ENCODE measurements at places on chromosomes 2 and 18.

DNA sequence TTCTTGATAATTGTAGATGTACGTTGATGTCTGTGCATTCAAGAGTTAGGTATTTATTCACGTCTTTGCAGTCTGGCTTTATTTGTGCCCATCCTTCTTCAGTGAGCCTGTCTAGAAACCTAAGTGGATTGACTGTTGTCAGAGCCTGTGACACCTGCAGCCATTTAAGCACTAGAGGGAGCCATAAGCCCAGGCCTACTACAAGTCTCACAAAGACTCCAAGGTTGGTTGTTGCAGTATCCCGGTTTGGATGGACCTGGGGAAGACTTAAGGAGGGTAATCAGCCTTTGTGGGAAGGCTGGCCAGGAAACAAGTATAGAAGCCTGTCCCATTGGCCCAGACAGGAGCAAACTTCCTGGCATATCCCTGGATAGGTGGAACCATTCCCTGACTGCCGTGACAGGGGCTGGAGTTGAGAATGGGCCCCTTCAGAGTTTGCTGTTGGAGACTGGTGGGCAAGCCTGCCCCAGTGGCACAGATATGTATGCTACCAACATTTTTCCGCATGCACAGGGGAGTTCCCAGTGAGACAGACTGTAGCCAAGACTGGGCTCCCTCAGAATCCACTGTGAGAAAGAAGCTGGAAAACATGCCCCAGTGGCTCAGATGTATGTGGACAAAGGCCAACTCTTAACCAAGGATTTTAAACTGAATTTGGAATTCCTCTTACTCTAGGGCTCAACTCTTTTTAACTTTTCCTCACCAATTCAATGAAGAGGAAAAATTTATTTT lies 9.3 kb upstream of the LRRC30 start:
- peak; percentile 61 for DNase-seq

DNA sequence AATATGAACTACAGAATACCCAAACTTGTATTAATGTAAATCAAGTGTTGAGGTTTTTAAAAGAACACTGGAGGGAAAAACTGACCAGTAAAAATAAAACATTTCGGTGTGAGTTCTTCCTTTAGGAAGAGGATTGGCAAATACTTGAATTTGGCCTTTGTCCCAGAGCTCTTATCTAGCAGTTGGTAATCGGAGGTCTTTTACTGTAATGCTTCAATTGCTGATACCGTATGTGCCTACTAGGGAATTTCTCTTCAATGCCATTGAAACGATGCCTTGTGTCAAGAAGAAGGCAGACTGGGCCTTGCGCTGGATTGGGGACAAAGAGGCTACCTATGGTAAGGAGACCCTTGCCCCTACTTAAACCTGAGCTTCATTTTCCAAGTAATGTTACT lies 4.1 kb downstream of the RRM2 start:
- DNase-seq = no peak

GRCh38 chr2:132599556-132599955 lies 70.4 kb downstream of the LYPD1 start:
- no peak for DNase-seq

GRCh38 chr2:239950144-239951128 lies 74.7 kb downstream of the NDUFA10 start:
- DNase-seq = no peak

DNA sequence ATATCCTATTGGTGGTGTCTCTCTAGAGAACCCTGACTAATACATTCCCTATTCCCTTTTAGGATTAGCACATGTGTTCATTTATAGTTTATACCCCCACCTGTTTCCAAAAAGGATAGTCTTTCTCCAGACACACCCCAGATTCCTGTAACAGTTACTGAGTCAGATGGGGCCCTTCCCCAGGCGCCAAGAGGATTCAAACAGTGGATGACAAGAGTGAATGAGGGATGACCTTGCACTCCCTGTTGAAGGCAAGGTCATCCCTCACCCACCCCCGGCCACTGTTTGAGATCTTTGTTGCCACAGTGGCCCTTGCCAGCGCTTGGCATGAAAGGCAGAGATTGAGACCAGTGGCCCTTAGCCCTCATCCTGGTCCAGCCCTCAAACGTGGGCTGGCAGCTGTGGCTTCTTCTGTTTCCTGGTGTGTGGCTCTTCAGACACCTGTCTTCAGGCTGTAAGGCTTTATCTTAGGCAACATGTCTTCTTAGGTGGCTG lies 15.3 kb upstream of the REEP1 start:
- no peak for DNase-seq

DNA sequence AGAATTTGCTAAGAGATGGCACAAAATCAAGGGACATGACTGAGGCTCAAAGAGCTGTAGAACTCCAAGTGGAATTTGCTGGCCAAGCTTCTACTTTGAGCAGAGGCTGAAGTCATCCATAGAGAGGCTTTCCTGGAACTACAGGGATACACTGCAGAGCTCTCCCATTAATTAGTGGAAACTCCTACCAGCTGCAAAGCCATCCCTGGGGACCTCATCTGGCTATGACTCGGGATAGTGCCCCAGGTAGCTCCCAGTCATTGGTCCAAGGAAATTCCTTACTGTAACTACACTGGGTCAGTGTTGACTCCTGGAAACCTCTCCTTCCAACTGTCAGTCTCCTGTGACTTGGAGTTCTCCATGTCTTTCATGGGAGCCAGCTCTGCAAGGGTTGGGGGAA lies 10.5 kb upstream of the GALM start:
- no peak for DNase-seq

- DNase-seq = no peak
These were observed 24.7 kb downstream of the SLC5A7 start for GRCh38 chr2:108010912-108011591.

DNA sequence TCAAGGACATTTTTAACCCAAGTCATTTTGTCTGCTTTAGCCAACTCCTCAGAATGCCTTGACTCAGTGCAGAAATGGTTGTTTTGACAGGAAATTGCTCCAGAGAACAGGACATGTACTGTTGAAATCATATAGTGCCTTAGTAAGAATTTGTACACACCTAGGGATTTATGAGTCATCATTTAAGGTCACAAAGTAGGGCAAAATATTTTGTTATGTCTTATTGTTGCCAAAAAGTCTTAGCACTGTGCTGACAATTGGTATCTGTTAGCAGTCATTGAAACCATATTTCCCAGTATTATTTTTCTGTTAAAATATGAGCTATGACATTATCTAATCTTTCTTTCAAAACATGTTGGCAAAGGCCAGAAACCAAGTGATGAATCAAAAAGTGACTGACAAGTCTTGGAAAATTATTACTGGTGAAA lies 104.5 kb downstream of the OSBPL6 start:
- peak; percentile 37 for DNase-seq

DNA sequence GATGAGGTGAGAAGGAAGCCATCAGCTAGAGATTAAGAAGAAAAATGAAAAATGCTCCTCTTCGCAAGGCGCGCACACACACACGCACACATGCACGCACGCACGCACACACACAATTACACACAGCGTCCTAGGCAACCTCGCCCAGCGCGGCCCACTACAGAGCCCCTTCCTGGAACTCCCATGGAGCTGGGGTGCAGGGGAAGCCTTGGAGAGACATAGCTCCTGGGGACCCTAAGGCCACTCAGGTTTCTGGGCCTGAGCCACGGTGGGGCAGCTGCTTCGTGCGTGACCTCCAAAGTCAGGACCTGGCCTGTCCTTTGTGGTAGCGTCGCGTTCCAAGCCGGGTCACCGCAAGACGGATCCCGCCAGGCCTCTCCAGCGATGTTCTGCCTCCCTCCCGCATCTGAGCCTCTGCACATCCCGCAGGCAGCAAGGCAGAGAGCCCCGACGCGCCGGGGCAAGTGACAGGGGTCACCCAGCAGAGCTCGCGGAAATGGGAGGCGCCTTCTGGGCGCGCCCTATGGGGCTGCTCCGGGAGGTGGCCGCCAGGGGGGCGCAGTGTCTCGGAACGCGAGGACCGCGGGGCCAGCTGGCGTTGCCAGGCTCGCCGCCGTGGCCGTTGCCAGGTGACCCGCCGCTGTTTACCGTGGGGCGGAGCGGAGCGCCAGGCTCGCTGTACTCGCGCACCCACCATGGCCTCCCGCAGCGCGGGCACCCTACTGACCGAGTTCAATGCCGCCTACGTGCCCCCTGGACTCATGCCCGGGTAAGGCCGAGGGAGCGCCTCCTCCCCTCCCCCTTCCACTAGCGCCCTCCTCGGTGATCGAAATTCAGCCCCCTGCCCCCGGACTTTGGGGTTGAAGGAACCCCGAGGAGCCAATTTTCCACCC lies 79.0 kb downstream of the CIB4 start:
- peak; percentile 10 for DNase-seq

DNA sequence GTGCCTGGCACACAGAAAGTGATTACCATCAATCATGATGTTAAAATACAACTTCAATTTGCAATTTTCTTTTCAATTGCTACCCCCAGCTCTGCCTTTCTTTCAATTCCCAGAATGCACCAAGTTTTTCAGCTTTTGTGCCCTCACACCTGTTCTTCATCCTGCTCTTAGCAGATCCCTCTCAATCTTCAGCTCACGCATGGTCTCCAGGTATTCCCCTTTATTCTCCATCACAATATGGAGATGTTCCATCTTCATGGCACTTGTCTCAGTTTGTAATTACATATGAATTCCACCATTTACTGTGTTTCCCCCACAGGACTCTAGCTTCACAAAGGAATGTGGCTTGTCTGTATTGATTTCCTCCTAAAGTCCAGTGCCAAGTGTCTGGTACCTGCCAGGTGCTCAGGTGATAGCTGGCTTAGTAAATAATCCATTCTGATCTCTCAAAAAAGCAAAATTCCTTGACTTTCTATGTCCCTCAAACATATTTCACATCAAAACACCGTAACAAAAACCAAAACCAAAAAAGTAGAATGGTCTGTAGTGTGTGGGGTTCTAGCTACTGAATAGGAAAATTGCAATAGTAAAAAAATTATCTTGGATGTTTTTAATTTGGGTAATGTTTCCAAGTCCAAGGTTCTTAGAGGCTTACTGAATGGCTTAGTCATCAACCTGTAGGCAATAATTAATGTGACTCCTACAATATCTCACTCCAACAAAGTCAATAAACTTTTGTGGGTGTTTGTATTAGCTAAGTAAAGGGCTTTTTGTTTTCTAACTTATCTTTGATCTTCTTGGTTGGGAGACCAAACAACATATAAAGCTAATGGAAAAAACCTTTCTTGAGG lies 2.9 kb upstream of the INSIG2 start:
- no peak for DNase-seq

DNA sequence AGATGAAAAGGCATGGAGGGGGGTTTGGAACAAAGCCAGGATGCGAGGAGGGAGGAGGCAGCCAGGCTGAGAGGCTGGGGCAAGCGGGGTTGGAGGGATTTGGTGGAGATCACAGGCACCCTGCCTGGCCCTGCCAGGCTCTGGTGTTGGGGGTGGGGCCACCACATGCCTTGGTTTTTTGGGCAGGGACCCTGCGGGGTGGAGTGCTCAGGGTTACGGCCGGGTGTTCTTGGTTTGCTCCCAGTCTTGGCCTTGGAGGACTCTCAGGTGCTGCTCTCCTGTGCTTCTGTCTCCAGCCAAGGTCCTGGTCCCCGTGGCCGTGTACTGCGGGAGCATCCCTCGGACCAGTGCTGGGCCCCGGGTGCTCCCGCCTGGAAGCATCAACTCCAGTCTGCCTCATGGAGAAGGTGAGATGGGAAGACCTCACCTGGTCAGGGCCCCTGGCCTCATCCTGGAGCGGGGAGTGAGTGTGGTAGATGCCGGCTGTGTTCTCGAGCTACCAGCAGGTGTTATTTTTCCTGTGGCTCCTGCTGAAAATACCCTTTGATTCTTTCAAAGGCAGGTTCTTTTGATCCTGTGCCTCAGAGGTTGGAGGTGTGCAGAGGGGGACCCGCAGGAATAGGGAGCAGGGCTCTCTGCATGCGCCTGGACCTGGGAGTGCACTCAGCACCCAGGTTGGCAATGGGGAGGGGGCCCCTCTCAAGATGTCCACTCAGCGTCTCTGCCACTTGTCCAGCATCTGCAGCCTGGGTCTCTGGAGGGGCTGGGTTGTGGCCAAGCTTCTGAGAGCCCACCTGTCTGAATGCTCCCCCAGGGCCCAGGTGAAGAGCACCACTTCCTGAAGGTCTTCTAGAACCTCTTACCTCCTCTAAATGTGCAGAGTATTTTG lies 17.0 kb downstream of the TOGARAM2 start:
- DNase-seq = no peak

DNA sequence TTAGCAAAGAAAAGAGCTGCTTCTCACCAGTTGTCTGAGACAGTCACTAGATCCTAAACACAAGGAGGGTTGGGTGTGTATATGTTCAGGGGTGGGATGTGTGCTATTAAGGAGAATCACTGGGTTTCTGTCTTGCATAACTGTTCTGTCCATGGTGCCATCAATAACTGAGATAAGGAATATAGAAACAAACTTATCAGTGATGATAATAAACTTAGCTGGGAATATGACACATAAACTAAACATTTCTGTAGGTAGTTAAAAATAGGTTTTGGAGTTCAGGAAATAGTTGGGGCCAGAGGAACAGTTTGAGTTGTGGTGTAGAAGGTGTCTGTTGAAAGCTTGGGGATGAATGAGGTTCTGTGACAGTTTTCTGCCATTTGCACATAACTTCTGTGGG lies 17.4 kb downstream of the NAPG start:
- no peak for DNase-seq

DNA sequence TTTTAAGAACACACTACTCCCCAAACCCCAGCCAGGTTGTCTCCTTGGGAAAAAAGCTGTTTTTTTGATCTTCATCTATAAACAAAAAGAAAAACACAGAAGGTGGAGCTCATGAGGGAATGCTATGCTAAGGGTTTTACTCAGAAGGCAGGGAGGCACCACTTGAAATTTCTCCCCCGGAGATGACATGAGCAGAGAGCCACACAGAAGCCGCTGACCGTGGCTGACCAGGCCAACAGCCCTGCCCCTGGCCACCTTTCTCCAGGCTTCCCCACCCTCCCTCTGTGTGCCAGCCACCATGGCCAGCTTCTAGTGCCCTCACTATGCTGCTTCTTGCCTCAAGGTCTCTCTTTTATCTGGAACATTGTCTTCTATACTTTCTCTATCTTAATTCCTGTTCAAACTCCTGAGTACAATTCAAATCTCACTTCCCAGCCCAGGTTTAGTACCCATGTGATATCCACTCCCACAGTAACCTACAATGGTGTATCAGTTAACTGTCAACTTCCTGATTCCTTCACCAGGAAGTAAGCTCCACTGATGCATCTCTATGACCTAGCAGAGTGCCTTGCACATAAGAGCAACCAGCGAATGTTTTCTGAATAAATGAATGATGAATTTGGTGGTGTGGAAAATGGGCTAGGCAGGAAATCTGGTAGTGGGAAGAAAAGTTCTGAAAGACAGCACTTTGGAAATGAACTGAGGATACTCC lies 15.3 kb downstream of the LAPTM4A start:
- no peak for DNase-seq

- DNase-seq = no peak
These were observed 41.4 kb upstream of the SMAD7 start for GRCh38 chr18:48992133-48992532.

GRCh38 chr2:16654833-16655444 lies 10.7 kb downstream of the CYRIA start:
- DNase-seq = no peak

DNA sequence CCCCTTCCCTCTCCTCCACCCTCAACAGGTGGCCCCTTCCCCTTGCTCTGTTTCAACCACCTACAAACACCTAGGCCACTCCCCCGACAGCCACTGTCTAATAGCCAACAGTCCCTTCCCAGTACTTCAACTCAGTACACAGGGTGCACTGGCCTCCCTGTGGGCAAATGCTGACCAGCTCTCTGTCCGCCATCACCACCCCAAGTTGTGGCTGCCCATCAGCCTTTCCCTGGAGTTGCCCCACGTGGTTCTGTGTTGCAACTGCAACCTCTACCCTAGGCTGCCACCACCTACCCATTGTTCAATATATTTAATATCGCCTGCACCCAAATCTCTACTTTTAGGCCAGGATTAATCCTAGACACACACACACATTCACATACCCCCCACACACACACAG lies 173.5 kb downstream of the MREG start:
- DNase-seq = no peak

GRCh38 chr2:186093174-186093573 lies 354.6 kb downstream of the FSIP2 start:
- no peak for DNase-seq

Data from fibroblast of skin of abdomen (primary cell).